Thoracic aorta (tissue), 2 donors: ENCODE measurements at places on chromosomes 12 and 14.

- DNase-seq = no peak
Observed at GRCh38 chr12:87995581-87996178, 33.5 kb downstream of the C12orf50 start.

GRCh38 chr12:129704232-129704830, 199.5 kb downstream of the TMEM132D start:
- no peak for DNase-seq

DNA sequence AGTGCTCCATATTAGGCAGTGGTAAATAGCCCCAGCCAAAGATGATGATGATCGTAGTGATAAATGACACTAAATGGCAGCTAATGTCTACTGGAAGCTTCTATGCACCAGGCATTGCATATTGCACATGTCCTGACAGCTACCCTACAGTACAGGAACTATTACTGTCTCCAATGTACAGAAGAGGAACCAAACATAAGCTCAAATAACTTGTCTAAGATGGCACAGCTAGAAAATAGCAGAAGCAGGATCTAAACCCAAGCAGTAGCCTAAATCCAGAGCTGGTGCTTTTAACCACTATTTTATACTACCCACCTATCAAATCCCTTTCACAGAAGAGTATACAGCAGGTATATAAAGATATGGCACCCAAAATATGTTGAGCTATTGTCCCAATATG, 28.9 kb downstream of the ESR2 start:
- DNase-seq = no peak

DNA sequence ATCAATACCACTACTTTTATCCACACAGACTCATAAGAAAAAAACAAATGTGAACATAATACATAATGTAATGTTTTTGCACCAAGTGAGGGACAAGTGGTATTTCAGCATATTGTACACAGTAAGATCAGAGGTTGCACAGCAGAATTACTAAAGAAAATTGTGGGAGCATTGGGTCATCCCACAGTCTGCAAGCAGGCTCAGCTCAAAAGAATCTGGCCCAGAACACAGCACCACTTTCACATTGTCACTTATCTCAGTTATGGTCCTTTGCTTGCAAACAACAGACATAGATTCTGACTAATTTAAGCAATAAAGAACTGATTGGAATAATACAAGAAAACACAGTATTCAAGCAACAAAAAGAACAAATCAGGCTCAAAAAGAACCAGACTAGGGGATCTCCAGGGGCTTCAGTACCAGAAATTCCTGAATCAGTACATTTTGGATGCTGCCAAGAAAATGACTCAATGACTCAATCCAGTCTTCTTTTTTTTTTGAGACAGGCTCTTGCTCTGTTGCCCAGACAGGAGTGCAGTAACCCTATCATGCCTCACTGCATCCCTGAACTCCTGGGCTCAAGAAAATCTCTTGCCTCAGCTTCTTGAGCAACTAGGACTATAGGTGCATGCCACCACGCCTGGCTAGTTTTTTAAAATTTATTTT, 42.9 kb upstream of the EEA1 start:
- DNase-seq = no peak

- DNase-seq = no peak
Observed at GRCh38 chr14:75051556-75051899, 261 bp upstream of the MLH3 start.

GRCh38 chr14:73773441-73774240, 59.5 kb upstream of the PNMA1 start:
- DNase-seq = no peak

DNA sequence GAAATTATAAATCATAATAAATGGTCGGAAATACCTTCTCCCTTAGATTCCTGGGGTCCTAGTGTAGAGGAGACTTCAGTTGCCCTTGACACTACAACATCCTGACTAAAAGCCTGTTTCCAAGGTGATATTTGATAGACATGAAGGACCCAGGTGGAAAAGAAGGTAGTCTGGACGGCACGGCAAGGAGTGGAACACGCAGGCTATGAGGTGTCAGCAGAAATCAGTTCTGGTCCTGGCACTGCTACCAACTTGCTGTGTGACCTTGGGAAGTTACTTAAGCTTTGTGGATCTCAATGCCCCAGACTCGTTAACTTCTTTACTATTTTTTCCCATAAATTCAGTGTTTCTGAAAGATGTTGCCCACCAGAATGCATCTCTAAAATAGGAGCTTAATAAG, 36.9 kb upstream of the BCL2L14 start:
- DNase-seq = no peak

DNA sequence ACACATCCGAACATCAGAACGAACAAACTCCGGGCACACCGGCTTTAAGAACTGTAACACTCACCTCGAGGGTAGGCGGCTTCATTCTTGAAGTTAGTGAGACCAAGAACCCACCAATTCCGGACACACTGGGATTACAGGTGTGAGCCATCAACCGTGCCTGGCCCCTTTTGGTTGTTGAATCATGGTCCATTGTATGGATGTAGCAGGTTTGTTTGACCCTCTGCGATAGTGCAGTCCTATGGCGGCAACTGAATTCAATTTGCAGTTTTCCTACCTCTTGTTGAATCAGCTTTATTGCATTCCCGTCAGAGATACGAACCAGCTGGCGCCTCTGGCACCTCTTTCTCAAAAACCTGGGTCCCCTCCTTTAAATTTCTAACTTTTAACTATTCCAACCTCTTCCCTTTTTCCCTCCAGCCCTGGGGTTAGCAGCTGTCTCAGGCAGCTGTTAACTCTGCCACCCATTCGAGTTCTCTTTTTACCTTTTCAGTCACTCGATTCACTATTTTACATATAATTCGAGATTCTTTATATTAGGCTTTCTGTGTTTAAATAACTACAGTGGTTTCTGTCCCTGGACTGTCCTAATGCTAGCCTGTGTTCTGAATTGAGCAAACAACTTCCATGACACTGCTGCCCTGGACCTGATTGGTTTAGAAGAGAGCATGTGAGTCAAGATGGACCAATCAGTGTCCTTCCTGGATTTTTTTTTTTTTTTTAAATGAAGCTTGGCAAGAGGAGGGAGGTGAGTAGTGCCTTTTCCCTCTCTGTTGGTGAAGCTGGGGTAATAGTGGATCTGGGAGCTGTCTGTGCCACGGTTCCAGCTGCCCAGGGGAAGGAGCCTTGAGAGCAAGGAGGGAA, 261.5 kb downstream of the PCNX1 start:
- no peak for DNase-seq

GRCh38 chr12:19695244-19696098, 256.2 kb downstream of the AEBP2 start:
- no peak for DNase-seq
